Stimulated activated CD8-positive, alpha-beta memory T cell treated with anti-CD3 and anti-CD28 coated beads, Interleukin-4, amount 100 ng/mL, for 48 hours (primary cell): ENCODE measurements at places on chromosomes 1 and 21.

- no peak for DNase-seq
These were observed 572.3 kb upstream of the PKN2 start for GRCh38 chr1:88111816-88112215.

- DNase-seq = no peak
These were observed 36.2 kb downstream of the UMODL1 start for GRCh38 chr21:42107177-42107880.

DNA sequence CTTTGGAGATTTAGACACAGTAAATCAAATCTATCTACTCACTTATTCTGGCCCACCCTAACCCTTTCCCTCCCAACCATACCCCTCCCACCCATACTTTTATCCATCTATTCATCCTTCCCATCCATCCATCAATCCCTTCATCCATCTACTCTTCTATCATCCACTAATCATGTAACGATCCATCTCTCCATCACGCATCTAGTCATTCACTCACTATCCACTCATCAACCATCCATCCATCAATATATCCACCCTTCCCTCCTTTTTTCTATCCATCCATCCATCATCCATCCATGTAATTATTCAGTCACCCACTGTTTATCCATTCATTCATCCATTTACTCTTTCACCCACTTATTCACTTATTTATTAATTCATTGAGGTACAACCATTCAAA, 74.0 kb downstream of the FOXD2 start:
- no peak for DNase-seq

- DNase-seq = no peak
These were observed 128.8 kb downstream of the RRAGC start for GRCh38 chr1:38730511-38731397.
